NCI-H1092 (cell line): ENCODE measurements at places on chromosomes 13 and 19.

DNA sequence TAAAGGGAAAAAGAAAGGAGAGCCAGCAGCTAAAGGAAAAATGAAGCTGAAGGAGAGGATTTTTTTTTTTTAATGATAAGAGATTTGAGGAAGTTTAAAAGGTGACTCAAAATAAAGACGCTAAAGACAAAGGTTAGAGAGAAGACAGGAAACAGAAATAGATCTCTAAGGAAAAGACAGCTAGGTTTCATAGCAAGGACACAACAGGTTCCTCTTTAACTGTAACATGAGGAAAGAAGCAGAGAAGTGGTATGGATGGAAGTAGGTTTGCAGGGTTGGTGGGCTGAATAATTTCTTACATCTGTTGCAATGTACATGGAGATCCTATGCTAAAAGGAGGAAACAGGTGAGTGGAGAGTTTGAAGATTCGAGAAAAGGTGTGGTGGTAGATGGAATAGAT lies 107.5 kb downstream of the MYCBP2 start:
- DNase-seq, result no peak

DNA sequence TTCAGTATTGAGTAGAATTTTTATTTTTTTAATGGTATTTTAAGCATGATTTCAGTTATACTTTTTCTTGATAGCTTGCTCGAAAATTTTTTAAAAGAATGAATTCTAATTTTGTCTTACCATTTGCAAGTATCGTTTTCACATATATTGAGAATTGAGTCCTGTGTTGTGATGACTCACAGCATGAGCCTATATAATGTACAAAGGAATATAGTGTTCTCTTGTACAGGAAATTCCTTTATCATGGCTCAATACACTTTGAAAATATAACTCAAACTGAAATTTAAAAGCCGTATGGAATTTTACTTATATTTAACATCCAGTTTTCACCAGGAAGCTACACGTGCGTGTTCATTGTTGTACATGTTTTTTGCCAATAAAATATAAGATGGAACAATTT lies 161.1 kb upstream of the TMTC4 start:
- no peak for DNase-seq

DNA sequence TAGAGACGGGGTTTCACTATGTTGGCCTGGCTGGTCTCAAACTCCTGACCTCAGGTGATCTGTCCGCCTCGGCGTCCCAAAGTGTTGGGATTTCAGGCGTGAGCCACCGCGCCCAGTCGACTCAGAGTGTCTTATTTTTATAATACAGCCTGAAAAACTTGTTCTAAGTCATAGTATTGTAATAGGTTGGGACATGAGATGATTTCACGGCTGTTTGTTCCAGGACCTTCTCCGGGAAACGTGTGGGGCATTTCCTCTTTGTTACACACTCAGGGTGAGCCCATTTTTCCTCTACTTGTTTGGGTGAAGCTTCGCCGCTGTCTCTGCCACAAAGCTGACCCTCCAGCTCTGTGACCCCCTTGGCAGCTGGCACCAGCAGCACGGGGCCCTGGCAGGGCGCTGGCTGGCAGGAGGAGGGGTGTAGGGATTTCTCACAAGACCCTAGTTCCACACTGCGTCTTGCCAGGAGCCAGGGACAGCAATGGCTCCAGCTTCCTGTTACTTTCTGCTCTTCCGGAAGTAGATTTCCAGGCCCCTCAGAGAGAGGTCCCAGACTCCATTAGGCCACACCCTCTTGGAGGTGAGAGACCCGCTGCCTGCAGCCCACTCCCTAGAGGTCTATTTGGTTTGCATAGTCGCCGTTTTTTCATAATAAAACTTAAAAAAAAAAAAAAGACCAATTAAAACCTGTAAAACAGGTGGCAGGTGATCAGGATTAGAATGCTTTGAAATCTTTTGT lies 15.6 kb downstream of the FGF21 start:
- DNase-seq, result no peak

- DNase-seq, result no peak
Observed at GRCh38 chr19:49528211-49528771, 488 bp downstream of the RCN3 start.

DNA sequence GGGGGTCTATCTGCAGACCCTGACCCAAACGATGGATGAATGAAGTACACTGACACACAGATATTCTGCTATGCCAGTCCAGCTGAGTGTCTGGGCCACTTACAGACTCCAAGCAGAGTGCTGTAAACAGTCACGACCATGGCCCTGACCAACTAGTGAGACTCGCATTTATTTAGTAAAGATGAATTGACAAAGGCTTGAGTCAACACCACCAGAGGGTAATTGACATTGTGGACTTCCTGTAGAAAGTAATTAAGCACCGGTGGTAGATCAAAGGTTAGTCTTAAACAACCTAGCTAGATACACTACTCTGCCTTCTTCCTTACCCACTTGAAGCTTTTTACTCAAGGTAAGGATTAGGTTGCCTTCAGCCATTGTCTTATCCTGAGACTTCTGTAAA lies 63.4 kb upstream of the KPNA3 start:
- no peak for DNase-seq

GRCh38 chr13:76889254-76889653 lies 3.0 kb upstream of the KCTD12 start:
- DNase-seq, result no peak

GRCh38 chr19:4687396-4687795 lies 17.3 kb upstream of the MYDGF start:
- peak; percentile 41 for DNase-seq

GRCh38 chr19:1038978-1039645 lies 795 bp upstream of the ABCA7 start:
- no peak for DNase-seq

GRCh38 chr13:28268800-28269223 lies 130.5 kb downstream of the PAN3 start:
- DNase-seq, result no peak

DNA sequence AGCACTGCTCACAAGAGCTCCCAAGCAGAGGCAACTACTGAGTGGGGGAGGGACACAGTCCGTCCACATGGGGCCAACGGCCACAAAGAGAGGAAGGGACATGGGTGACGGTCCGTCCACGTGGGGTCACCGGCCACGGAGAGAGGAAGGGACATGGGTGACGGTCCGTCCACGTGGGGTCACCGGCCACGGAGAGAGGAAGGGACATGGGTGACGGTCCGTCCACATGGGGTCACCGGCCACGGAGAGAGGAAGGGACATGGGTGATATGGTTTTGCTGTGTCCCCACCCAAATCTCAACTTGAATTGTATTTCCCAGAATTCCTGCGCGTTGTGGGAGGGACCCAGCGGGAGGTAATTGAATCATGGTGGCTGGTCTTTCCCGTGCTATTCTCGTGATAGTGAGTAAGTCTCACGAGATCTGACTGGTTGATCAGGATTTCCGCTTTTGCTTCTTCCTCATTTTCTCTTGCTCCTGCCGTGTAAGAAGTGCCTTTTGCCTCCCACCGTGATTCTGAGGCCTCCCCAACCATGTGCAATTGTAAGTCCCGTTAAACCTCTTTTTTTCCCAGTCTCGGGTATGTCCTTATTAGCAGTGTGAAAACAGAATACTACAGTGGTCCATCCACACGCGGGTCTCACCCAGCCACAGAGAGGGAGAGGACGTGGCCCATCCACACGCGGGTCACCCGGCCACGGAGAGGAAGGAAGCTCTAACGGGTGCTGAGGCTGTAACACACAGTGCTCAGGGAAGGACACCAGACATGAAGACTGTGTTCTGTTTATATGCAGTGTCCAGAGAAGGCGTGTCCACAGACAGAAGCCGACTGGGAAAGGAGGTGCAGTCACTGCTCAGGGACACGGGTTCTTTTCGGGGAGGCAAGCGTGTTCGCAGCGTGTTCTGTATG lies 48.5 kb downstream of the GAS6 start:
- DNase-seq, result no peak

DNA sequence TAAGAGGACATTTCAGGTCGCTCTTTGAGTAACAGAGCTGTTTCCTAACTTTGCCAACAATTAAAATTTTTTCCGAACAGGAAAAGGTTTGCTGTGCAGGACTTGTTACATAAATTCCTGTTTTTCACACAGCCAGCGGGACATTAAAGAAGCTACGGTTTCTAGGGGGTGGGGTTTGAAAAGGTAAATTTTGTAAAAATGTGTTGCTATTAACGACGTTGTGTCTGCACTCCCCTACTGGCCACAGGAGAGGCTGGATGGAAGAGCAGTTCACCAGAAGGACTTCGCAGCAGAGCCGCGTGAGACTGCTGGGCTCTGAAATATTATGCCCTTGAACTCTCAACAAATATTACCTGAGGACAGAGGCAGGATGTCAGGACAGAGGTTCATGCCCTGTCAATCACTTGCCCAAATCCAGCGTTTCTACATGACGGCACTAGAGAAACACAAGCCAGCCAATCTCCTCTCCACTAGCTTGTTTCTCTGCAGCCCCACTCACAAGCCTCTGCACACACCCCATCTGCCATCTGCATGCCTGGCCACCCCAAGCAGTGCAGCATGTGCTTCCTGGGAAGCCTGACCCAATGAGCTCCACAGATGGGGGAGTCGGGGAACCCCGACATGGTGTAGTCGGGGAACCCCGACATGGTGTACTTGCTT lies 102.0 kb downstream of the FOXO1 start:
- DNase-seq, result no peak

- no peak for DNase-seq
Observed at GRCh38 chr19:23909222-23909621, 5.5 kb upstream of the ZNF726 start.

- no peak for DNase-seq
Observed at GRCh38 chr13:59842507-59842906, 321.2 kb downstream of the DIAPH3 start.

DNA sequence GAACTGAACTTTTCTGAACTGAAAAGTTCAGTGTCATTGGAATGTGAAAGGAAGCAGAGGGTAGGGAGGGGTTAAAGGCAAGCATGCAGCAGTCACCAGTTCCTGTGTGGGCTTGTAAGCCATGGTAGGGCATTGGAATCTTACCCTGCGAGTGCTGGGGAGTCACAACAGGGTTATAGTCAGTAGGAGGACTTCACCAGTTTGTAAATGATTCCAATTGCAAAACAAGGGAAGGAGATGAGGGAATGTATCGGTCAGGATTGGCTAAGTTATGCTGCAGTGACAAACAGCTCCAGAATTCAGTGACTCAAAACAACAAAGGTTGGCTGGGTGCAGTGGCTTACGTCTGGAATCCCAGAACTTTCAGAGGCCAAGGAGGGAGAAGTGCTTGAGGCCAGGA lies 12.8 kb downstream of the LYPD3 start:
- DNase-seq, result no peak

GRCh38 chr13:37216331-37216730 lies 110.9 kb upstream of the CSNK1A1L start:
- no peak for DNase-seq

DNA sequence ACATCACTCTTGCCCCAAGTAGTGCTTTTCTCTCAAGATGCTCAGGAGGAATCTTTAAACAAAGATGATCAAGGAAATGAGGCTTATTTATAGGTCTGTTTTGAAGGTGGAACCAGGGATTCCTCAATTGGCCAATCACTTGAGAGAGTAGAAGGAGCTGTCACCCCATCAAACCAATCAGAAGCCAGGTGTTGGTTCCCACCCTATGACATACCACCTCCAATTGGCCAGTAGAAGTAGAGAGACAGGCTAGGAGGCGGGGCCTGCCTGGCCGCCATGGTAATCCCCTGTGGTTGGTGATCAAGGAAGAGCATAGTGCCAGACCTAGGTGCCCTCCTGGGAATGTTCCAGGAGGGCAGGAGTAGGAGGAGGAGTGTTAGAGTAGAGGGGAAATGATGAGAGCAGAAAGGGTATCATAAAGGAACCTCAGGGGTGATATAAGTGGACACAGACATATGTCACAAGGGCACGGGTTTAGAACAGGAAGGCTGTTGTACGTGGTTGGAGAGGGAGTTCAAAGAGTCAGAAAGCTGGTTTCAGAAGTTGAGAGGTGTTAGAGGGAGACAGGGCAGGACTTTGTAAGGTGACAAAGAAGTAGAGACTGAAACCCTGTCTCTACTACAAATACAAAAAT lies 10.5 kb downstream of the PMIS2 start:
- DNase-seq, result no peak

DNA sequence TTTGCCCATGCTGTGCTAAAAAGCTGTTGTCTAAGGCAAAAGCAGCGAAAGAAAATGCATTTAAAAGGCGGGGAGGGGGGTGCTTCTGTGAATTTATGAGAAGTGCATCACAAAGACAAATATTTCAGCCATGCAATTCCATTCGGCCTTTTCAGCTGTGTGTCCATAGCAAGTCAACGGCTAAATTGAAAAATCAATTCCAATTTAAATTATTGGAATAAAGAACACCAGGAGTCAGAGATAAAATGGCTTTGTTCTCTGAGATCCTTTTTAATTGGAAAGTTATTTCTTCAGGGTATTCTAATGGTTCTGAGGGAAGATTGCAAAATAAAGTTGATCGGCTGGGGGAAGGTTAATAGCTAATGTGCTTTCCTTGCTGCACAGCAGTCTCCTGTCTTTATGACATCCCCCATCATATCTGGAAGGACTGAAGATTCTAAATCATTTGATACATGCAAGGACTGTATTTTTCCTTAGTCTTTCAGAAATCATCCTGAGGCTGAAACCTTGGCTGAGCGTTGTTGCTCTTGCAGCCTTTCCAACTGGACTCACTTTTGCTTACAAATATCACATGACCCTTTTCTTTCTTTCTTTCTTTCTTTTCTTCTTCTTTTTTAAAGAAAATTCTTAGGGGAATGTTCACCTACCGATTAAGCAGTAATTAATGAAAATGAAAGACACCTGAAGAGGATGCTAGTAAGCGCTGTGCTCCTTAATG lies 647.1 kb downstream of the DACH1 start:
- DNase-seq, result no peak

DNA sequence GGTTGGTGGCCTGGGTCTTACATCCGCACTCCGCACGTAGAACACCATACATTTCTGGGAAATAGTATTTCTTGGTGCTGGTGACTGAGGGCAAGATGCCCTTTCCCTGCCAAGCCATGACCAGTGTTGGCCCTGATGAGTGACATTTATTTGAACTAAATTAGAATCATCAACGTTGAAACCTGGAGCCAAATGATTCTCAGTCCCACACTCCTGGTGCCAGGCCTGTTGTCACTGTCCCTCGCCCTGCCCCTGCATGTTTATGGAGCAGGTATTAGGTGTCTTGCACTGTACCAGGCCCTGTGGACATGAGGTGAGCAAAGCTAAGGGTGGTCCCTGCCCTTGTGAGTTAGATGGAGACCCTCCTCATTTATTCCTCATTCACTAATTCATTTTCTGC lies 5.8 kb downstream of the CHST8 start:
- no peak for DNase-seq

DNA sequence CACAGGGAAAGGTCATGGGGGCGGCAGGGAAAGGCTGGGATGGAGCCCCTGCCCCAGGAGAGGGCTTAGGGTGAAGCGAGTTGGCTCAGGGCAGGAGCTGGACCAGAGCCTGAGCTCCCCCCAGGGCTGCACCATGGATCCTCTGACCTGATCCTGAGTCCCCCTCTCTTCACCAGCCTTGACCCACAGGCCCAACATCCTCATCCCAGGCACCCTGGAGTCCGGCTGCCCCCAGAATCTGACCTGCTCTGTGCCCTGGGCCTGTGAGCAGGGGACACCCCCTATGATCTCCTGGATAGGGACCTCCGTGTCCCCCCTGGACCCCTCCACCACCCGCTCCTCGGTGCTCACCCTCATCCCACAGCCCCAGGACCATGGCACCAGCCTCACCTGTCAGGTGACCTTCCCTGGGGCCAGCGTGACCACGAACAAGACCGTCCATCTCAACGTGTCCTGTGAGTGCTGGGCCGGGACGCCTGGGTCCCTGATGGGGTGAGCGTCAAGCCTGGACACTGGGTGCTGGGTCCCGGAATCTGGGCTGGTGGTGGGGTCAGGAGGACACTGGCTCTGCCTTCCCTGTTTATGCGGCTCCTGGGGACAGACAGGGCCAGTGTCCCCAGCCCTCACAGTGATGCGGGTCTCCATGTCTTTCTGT lies 842 bp downstream of the SIGLEC9 start:
- DNase-seq, result no peak
